ENCODE measurements at places on chromosomes 3 and 15.

DNA sequence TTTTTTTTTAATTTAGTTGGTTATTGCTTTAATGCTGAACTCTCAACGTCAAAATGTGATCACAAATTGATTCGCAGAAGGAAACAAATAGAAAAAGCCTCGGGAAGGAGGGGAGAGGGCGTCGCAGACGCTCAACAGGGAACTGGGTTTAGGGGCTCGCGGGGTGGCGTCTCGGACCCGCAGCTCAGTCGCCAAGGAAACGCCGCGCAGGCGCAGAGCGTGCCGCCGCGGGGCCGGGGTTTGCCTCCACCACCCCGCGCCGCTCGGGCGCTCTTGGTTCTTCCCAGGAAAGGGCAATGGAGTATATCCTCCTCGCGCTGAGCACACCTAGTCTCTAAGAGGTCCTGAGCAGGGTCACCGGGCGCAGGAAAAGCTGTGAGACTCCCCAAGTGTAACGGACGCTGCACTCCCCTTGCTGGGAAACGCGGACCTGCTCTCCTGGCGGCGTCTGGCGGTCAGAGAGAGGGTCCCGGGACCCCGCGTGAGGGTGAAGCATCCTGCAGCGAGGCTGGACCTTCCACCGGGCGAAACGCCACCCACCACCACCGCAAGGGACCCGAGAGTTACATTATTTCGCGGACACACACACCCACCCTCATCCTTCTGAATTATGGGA, 753 bp downstream of the PLCH1 start:
- DNase-seq = no peak

DNA sequence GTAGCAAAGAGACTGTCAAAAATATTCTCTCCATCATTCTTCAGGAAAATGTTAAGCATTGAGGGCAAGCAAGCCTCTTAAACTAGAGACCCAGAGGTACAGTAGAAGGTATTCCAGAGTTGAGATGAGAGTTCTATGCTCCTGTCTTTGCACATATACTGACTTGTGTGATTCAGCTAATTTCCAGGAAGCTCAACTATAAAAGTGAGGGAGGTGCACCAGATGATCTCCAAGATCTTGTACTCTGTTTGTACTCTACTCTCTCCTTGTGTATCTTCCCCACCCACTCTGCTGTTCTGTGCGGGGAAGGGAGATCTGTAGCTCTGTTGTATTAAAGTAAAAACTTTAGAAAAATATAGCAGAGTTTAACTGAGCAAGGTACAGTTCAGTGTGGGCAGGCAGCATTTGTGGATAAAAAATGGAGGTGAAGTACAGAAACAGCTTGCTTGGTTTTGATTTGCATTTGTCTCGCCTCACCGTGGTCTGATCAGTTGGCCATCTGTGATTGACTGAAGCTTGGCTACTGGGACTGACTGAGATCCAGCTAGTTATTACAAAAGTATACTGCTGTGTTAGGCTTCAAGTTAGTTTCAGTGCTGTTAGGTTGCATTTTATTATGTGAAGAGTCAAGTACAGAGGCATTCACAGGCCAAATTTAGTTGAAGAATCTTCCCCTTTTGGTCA, 463.1 kb upstream of the GOLIM4 start:
- no peak for DNase-seq

DNA sequence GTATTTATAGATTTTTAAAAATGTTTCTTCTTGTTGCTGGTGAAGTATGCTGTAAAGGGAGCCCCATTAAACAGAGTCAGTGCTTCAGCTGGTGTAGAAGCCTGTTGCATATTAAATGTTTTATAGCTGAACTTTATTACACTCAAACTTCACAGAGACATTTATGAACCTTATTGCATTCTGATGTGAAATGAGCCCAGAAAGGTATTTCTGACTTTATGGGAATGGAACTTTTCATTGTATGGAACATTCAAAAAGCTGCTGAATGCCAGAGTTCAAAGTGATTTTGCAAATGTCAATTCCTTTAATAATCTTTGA, 329.3 kb upstream of the RASGRP1 start:
- no peak for DNase-seq

DNA sequence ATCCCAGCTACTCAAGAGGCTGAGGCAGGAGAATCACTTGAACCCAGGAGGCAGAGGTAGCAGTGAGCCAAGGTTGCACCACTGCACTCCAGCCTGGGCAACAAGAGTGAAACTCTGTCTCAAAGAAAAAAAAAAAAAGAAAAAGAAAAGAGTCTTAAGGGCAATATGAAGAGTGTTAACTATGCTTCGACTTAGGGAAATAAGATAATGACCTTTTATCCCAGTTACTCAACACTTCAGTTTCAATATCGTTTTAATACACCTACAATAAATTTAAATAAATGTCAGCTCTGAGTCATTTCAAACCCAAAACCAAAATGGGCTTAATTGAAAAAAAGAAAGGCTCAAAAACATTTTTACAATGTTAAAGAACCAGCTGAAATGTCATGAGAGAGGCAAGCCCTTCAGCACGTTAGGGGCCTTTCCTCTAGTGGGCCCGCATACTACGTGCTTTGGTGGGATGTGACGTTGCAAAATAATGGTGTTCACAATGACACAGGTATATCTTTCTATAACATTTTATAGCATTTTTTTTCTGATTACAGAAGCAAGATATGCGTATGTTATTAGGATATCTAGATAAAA, 15.3 kb downstream of the FYCO1 start:
- DNase-seq = no peak

- no peak for DNase-seq
Measured at GRCh38 chr3:2921452-2921851, 188.7 kb downstream of the IL5RA start.

- no peak for DNase-seq
Measured at GRCh38 chr15:75031848-75032247, 8.5 kb downstream of the PPCDC start.

GRCh38 chr3:186035277-186035676, 73.6 kb downstream of the ETV5 start:
- no peak for DNase-seq

- no peak for DNase-seq
Measured at GRCh38 chr3:182568261-182568660, 225.0 kb upstream of the ATP11B start.

GRCh38 chr3:147729641-147730040, 320.5 kb downstream of the ZIC1 start:
- DNase-seq = no peak

DNA sequence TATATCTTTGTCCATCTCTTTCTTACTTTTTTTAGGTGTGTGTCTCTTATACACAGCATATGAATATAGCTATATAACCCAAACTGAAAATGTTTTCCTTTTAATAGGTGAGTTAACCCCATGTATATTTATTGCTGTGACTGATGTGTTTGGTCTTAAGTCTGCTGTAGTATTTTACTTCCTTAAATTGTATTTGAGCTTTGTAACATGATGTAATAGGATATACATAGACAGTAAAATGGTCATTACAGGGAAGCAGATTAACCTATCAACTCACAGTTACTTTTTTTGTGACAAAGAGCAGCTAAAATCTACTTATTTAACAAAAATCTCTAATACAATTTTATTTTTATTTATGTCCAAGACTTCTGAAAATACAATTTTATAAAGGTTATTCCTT, 51.8 kb upstream of the CDAN1 start:
- DNase-seq = no peak

DNA sequence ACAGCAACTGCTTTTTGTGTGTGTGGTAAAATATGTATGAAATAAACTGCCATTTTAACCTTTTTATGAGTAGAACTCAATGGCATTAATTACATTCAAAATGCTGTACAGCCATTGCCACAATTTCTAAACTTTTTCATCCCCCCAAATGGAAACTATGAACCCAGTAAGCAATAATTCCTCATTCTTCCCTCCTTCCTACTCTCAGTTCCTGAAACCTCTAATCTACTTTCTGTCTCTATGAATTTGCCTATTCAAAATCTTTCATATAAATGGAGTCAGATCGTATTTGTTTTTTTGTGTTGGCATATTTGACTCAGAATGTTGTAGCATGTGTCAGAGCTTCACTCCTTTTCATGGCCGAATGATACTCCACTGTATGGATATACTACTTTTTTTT, 5.3 kb upstream of the BLM start:
- DNase-seq = no peak

DNA sequence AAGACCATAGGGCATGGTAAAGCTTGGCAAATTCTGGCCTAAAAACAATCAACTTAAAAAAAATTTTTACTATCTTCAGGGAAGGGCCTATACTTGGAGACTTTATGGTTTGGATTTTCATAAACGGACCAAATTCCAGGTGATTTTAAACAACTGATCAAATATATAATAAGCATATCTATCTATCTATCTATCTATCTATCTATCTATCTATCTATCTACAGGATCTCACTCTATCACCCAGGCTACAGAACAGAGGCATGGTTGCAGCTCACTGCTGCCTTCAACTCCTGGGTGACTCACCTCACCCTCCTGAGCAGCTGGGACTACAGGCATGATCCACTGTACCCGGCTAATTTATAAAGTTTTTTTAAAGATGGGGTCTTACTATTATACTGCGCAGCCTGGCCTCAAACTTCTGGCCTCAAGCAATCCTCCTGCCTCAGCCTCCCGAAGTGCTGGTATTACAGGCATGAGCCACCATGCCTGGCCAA, 6.7 kb downstream of the SPPL2A start:
- no peak for DNase-seq

DNA sequence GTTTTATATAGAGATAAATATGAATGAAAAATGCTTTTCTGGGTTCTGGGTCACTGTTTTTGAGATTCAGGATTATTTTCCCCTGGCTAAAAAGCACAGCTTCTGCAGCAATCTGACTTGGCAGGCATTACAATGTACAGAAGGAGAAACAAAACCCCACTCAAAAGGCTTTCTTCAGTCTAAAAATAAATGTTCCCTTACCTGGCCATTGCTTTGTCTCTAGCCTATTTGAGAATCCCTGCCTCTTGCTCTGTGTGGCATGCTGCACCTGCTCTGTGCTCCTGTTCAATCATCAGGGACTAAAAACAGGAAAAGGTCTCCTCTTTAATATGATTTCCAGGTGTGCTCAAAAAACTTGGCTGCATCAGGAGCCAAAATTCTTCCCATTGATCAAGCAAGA, 187.4 kb upstream of the STAC start:
- no peak for DNase-seq

DNA sequence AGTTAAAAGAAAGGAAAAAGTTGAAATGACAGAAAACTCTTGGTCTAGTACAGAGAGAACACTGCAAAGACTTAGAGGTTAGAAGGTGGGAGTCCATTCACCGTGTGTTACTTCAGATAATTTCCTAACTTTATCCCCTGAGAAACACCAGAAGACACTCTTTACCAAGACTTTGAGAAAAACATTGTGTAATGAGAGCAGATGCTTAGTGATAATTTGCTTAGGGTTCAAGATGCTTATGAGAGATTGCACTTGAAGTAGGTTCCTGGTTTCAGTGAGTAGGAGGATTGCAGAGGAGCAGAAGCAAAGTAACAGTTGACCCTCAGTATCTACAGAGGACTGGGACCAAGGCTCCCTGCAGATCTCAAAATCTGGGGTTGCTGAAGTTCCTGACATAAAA, 594.1 kb downstream of the NR2F2 start:
- no peak for DNase-seq

GRCh38 chr3:25724948-25725645, 58.1 kb downstream of the NGLY1 start:
- no peak for DNase-seq

DNA sequence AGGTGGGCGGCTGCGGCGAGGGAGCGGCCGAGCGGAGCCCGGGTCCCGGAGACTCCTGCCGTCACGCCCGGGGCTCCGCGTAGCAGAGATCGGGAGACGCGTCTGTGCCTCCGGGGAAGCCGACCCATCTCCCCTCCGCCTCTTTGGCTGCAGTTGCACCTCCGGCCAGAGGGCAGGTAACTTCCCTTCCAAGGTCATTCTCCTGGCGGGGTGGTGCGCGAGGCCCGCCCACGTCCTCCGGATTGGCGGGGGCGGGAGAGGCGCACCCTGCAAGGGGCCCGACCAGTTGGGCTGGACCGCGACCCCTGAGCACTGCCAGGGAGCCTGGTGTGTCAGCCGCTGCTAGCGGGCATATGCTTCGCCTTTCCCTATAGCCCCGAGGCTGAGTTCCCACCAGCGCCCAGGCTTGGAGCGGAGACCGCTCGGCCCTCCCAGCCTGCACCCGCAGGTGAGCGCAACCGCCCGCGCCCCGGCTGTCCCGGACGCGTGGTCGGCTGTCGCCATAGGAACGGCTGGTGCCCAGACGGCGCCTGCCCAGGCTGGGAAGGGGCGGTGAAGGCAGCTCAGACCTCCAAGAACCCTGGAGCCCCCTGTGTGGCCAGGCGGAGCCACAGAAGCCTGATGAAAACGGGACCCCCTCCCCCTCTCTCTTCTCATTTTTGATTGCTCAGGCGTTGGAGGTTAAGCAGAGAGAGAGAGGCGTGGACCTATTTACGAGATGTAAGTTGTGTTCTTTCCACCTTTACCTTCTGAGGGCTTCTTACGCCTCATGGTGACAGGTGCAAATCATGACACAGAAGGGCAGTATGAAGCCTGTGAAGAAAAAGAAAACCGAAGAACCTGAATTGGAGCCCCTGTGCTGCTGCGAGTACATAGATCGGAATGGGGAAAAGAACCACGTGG, 453 bp downstream of the ZDHHC23 start:
- no peak for DNase-seq

- DNase-seq = no peak
Measured at GRCh38 chr3:150535204-150535603, 11.1 kb downstream of the SERP1 start.

- no peak for DNase-seq
Measured at GRCh38 chr15:37019479-37020433, 80.6 kb downstream of the MEIS2 start.

DNA sequence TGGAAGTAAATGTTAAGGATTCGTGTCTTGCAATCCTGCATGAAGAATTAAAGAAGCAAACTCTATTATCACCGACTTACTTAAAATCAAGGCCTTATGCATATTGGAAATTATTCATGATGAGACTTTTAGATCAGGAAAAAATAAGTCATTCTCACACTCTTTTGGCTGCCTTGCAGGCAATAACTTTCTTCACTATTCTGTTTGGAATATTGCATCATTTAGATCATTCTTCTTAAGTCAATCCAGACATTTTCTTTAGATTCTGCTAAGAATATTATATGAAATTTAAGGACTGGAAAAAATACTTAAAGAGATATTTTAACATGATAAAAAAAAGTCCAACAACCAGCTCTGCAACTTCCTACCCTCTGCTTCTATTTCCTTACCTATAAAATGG, 245.4 kb downstream of the LRRN1 start:
- no peak for DNase-seq

DNA sequence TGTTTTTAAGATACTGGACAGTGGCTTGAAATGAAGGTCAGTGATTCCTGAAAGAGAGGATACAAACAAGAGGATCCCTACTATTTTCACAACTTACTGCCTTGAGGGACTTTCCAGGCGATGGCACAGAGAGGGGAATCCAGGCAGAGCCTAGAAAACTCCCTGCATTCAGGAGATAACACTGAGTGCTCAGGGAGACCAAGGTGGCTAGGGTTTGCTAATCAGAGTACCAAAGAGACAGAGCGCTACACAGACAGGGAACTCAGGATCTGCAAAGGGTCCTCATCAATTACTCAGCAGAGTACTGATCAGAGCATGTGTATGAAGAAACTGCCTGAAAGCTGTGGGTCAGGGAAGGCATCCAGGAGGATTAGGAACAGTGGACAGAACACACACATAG, 11.7 kb upstream of the MRPS22 start:
- DNase-seq = no peak

GRCh38 chr3:157149136-157149696, 10.7 kb downstream of the CCNL1 start:
- no peak for DNase-seq
